ENCODE measurements at places on chromosomes 12 and 14.

- no peak for DNase-seq
These were observed 1154.8 kb downstream of the TMEM121 start for GRCh38 chr14:106681161-106681560.

DNA sequence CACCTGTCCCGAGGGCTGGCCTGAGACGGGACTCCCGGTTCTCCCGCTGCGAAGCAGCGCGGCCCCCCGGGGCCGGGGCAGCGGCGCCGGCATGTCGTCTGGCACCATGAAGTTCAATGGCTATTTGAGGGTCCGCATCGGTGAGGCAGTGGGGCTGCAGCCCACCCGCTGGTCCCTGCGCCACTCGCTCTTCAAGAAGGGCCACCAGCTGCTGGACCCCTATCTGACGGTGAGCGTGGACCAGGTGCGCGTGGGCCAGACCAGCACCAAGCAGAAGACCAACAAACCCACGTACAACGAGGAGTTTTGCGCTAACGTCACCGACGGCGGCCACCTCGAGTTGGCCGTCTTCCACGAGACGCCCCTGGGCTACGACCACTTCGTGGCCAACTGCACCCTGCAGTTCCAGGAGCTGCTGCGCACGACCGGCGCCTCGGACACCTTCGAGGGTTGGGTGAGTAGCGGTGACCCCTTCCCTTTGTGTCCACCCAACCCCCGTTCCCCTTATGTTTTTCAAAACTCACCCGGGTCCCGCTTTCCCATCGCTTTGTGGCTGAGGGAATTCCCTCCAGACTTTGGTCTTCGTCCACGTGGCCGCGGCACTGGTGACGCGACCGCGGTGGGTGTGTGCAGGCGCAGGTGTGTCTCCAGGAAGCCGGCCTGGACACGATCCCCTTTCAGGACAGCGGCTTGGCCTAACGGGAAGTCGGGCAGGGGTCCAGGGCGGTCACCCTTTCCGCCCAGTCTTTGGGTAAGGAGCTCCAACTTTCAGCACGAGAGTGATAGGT lies 826 bp downstream of the PRKCH start:
- no peak for DNase-seq

- no peak for DNase-seq
These were observed 691 bp downstream of the SLC2A13 start for GRCh38 chr12:40105265-40105514.

DNA sequence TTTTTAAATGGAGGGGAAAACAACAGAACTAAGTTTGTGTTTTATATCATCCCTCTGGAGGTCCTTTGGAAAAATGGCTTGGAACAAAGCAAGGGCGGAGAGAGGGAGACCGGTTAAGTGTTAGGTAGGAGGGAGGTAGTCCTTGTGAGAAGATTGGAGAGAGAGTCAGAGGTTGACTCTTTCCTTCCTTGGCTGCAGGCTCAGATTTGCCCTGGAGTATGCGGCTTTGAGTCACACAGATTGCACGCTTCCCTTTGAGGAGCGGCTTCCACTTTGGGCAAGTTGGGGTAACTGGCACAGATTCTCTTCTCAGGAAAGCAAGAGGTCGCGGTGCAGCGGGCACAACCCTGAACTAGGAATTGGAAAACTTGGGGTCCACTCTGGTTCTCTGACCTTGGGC lies 9.9 kb downstream of the SOCS2 start:
- no peak for DNase-seq

GRCh38 chr14:23335623-23336022 lies 14.4 kb downstream of the PABPN1 start:
- DNase-seq, result no peak

DNA sequence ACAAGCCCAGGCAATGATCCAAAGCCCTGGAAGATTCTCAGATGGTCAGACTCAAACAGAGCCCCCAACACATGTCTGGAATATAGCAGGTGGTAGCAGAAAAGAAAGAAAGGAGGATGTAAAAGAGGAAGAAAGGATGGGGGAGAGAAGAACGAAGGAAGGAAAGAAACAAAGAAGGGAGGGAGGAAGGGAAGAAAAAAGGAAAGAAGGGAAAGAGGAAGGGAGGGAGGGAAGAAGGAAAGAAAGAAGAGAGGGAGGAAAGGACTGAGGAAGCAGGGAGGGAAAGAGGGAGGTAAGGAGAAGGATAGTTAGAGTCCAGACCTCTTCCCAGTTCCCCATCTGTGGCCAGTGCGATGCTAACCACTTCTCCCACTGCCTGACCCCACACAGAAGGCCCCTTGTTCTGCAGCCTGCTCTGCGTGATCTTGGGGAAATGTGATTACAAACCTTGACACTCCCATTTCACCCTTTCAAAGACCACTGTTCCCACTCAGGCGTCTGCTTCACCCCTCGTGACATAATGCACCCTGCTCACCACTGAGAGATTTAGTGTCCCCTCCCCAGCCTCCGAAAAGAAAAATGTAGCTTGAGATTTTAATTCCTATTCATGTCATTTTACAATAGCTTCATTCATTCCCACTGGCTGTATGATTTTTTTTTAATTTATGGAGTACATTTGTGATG lies 357.9 kb downstream of the BCL11B start:
- DNase-seq, result no peak

- DNase-seq, result no peak
These were observed 191.6 kb upstream of the E2F7 start for GRCh38 chr12:77256956-77257355.

- DNase-seq, result no peak
These were observed 7.8 kb upstream of the KRT72 start for GRCh38 chr12:52608826-52609630.

DNA sequence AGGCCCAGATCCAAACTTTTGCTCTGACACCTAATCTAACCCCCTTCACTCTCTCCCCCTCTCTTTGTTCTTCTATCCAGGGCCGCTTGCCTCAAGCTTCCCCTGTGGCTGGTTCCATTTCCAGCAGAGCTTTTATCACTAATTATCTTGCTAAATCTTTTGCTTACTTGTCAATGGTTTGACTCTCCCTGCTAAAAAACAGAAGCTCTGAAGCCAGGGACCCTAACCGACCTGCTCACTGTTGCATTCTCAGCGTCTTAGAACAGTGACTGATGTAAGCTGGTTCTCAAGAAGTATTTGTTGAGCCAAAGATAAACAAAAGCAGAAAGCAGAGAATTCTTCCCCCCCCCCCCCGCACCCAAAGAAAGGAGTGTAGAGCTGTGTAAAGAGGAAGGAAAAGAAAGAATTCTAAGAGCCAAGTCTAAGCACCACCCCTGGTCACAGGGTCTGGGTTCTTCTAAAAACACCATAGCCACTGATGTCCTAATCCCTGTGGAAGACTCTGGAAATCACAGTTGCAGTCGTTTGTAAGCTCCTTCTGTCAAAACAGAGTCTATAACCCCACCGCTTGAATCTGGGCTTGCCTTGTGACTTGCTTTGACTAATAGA lies 385.8 kb downstream of the MED13L start:
- DNase-seq, result no peak

DNA sequence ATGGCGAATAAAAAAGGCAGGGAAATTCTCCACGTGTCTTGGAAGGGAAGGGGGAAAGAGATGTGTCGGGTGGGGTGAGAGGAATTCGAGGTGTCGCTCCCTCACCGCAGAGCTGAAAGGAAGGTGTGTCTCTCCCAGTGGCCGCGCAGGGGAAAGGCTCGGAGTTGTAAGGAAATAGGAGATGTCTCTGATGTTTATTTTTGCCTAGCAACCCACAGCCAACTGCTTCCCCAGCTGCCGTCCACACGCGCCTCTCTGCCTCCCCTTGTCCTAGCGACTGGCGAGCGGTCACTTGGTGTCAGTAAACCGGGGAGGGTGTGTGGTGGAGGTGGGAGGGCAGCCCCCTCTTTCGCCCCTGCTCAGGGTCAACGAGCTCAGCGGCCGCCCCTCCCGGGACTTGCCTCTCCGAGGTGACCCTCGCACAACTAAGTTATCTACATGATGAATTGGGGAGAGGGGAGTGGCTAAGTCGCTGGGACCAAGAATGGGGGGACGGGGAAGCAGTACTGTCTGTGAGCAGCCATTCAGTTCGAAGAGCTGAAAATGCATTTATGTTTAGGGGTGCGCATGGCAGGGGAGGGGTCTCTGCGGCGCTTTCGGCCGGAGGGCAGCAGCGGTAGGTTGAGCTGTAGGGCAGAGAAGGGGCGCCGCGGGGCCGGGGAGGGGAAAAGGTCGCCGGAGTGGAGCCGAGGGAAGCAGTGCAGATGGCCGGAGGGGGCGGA lies 585 bp upstream of the DYRK2 start:
- DNase-seq, result peak; percentile 36

DNA sequence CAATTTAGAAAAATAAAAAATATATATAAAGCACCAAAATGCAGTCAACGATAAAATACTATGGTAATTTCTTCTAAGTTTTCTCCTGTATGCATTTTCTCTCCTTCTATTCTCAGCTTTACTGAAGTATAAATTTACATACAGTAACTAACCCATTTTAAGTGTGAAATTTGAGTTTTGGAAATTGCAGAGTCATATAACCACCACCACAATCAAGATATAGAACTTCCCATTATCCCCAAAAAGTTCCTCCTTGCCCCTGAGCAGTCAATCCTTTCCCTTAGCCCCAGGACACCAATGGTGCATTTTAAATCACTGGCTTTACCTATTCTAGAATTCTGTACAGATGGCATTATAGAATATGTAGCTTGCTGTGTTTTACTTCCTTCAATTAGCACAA lies 31.0 kb upstream of the BBS10 start:
- no peak for DNase-seq

GRCh38 chr12:85363382-85364190 lies 83.6 kb downstream of the ALX1 start:
- no peak for DNase-seq

DNA sequence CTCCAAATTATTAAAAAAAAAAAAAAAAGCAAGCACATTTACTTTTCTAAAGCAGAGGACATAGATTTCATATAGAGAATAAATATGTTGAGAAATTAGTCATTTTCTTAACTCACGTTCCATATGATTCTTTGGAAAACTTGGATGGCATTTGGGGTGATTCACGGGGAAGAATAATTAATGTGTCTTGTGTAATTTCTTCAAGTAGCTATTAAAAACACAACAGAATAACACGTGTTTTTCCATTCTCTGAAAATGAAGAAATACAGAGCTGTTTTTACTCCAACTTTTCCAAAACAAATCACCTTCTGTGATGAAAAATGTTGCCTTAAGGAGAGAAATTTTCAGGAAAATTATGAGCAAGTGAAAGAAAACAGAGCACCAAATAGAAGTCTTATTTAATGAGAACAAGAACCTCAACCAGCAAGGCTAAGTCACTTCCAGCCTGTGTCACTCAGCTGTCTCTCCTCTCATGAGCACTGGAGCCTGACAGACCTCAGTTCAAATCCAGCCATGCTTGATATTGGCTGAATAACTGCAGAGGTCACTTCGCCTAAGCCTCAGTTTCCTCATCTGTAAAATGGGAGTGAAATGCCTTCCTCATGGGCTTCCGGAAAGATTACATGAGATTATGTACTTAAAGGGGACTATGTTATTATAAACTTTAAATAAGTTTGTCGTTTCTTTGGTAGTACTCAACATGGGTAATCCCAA lies 42.8 kb upstream of the NUAK1 start:
- no peak for DNase-seq

DNA sequence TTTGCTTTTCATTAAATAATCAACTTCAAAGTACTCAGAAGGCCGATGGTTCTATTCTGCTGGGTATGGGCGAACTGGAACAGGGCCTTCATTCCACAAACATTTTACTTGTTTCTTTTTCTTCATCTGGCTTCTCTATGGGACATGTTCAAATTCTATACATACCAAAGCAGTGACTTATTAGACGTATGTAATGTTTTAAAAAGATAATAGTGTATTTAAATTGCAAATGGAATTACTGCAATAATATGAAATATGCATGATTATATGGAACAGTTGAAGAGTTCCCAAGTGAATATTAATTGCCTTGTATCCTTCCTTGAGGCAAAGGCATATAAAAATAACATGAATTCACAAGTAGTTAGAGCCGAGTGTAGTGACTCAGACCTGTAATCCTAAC lies 75.5 kb downstream of the FAR2 start:
- no peak for DNase-seq

DNA sequence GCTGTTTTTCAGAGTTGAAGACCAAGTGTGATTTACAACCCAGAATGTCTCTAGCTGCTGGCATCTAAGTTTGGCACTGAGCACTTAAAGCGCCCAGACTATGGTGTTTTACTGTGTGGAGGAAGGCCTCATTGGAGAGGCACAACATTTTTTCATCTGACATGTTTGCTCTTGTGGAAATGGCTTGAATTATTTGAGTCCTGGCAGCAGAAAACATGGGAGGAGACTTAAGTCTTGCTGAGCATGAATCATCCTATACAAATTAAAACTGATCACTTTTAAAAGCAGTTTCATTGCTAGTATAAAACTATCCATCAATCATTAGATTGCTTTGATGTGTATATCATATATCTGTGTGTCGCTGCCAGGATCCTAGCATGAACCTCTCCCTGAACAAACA lies 85.9 kb upstream of the REP15 start:
- no peak for DNase-seq

- no peak for DNase-seq
These were observed 202.3 kb upstream of the LMNTD1 start for GRCh38 chr12:25755136-25755970.

DNA sequence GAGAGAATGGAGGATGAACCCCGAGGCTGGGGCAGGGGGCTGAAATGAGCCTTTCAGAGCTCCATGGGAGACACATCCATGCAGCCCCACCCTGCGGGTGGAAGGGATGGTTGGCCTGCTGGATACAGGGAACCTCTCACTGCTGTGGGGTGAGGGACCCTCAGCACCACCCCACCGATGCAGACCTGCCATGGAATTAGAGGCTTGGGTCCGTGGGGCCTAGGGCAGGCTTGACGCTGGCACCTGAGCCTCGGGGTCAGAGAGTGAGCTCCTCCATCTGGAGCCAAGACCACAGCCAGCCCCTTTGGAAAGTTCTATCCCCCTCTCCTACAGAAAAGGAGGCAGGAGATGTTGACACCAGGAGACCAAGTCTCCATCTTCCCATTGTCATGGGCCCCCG lies 7.4 kb upstream of the KRT74 start:
- DNase-seq, result no peak

GRCh38 chr12:67593041-67593440 lies 55.5 kb upstream of the DYRK2 start:
- DNase-seq, result no peak

DNA sequence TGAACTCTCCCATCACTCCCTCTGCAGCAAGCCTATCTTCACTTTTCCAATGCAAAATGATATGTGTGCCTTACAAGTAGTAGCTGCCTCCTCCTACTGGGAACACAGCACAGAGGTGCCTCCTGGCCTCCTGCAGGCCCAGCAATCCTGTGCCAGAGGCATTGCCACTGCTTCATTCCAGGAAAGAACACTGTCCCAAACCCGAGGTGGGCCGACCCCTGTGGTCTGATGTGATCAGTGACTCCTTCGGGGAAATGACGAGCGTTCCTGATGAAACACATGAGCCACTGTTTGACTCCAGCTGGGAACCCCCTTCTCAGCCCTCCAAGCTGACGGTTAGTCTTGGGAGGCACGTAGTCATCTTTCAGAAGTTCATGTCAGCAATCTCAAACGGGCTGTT lies 19.5 kb downstream of the PSMC1 start:
- no peak for DNase-seq

GRCh38 chr12:54197431-54197909 lies 8.7 kb upstream of the SMUG1 start:
- DNase-seq, result no peak

- no peak for DNase-seq
These were observed 3.0 kb downstream of the SRRM4 start for GRCh38 chr12:118984161-118984943.

- no peak for DNase-seq
These were observed 135.2 kb upstream of the KRR1 start for GRCh38 chr12:75646329-75647210.

- DNase-seq, result no peak
These were observed 282.0 kb upstream of the RGS6 start for GRCh38 chr14:71650187-71650755.

Data from CD4-positive, alpha-beta T cell treated with Interleukin-15 for 4 hours (primary cell).